Activated CD4-positive, alpha-beta T cell treated with anti-CD3 and anti-CD28 coated beads for 4 hours (primary cell): ENCODE measurements at places on chromosomes 7 and 10.

GRCh38 chr10:93075369-93076221 is 1.9 kb downstream of the CYP26A1 start:
- no peak for DNase-seq

GRCh38 chr7:149007611-149008010 is 20.7 kb downstream of the PDIA4 start:
- no peak for DNase-seq

- no peak for DNase-seq
Measured at GRCh38 chr10:35780970-35781642, 139.0 kb upstream of the FZD8 start.

GRCh38 chr7:133207687-133208086 is 45.2 kb upstream of the EXOC4 start:
- DNase-seq: no peak

DNA sequence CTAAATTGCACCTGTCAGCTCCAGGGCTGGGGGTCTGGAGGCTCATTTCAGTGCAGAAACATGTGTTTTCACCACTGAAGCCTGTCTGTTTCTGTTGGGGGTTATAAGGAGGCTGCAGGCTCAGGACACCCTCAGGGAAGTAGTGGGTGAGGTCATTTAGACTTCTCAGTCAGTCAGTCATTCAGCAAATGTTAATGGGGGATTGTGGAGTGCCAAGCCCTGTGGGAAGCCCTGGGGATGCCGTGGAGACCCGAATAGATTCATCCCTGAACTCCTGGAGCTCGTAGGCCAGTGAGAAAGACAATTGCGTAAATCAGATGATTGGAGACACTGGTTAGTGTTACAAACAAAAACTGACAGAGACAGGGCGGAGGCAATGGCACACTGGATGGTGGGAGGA is 19.2 kb downstream of the LHPP start:
- DNase-seq: no peak

- DNase-seq: no peak
Measured at GRCh38 chr7:135164357-135165061, 6.0 kb downstream of the CYREN start.

DNA sequence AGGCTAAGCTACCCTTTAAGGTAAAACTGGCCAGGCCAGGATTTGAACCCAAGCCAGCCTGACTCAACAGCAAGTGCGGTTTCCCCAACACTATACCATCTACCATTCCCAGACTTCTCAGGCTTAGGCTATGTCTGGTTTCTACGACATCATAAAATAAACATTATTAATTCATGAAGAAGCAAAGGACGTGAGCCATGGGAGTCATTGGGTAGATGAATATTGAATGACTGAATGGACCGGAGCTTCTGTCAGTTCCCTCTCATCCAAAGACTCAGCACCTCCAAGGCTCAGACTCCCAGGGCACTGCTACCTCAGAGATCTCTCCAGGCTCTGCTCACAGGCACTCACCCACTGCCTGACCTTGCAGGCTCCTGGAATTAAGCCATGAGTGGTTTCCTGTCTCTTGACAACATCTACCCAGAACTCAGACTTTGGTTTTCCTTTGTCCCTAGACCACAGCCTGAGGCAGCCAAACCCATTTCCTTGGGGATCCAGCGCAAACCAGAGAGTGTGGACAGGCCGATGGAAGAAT is 64.6 kb upstream of the STEAP1B start:
- DNase-seq: no peak

DNA sequence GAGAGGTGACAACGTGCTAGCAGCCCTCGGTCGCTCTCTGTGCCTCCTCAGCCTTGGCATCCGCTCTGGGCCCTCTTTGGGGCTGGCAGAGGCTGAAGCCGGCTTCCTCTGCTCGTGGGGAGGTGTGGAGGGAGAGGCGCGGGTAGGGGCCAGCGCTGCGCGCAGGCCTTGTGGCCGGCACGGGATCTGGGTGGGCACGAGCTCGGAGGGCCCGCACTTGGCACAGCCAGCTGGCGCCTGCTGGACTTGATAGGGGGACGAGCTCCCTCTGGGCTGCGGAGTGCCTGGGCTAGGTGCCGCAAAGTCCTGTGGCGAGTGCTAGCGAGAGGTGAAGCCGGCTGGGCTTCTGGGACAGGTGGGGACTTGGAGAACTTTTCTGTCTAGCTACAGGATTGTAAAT is 170.7 kb downstream of the EXOC4 start:
- DNase-seq: no peak

GRCh38 chr7:88401009-88401623 is 94.4 kb upstream of the STEAP4 start:
- DNase-seq: no peak

DNA sequence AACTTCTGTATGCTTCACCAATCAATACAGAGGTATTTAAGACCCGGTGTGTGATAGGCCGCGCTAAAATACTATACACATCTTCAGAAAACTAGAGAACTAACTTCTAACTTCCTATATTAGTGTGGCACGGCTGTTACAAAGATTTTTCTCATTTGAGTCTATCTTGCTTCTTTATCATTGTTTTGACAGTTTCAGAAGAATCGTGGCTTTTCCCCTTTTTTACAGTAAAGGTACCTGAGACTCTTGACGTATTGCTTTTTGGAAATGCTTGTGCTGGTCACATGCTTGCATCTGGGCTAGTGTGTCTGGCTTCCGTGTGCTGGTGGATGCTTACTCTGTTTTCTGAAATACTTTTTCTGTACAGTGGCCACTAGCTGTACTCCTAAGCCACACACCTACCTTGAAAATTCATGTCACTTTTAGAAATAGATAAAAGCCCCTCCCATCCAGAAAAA is 12.7 kb downstream of the IKZF1 start:
- DNase-seq: no peak

DNA sequence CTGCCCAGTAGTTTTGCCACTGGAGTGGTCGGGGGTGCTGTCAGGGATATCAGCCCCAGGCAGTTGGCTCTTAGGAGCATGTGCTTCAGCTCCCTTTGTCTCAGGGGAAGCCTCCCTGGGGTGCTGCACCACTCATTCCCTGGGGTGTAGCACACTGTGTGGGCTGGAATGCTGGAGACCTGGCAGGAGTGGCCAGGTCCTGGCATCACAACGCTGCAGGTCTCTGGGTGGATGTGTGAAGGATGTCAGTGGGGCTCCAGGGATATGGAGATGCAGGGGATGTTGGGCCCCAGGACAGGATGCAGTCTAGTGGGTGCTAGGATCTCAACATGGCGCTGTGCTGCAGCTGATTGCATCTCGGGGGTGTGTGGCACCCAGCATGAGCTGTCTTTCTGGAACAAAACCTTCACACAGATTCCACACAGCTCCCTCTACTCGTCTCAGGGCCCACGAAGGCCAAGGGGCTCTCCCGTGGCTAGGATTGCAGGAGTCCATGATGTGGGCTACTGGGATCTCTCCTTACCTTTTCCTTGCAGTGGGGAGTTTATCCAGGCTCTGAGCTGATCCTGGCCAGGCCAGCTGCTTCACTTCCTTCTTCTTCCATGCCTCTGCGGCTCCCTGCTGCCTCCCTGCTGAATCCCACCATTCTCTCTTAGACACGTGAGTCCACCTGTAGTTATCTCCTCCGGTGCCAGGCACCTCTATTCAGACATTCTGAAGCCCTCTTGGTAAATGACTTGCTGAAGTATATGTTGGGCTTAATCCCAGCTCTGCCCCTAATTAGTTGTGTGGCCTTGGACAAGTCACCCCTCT is 295.1 kb downstream of the RPS24 start:
- no peak for DNase-seq

- no peak for DNase-seq
Measured at GRCh38 chr7:1101563-1102431, 13.9 kb downstream of the GPER1 start.

DNA sequence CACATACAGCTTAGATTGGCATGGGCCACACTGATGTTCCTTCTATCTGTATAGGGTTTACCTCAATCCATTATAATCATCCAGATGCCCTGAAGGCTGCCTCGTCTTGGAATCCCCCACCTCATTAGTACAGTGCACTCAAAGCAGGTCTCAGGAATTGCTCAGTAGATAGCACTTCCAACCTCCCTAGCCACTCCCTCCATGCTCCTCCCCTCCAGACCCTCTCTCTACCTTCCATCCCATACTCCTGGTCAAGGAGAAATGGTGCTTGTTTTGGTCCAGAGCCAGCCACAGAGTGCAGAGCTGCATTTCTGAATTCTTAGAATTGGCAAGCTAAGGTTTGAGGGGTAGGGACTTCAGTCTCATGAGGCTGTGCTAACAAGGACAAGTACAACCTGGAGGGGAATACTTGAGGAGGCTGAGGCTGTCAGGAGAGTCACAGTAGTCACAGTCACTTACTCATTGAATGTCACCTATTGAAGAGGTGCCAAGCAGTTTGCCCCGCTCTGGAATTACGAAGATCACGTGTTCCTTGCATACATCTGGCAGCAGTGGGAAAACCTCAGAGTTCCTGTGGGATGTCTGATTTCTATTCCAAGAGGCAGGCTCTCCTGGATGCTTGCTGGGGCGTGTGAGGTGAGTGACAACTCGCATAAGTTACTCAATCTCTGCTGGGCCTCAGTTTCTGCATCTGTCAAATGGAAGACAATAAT is 60.7 kb upstream of the ZNF746 start:
- DNase-seq: no peak

GRCh38 chr10:10092581-10092980 is 925.1 kb upstream of the CELF2 start:
- no peak for DNase-seq

GRCh38 chr7:55533050-55533728 is 39.1 kb downstream of the VOPP1 start:
- DNase-seq: peak; percentile 58

DNA sequence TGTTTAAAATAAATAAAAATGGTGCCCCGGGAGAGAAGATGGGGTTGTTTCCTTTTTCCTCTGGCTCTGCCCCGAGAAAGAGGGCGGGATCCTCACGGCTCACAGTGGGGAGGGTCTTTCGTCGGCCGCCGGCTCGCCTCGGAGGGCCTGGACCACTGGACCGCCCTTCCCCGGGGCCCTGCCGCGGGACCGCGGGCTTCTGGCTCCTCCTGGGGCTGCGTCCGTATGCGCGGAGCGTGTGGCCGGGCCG is 3.5 kb upstream of the IGF2BP3 start:
- DNase-seq: no peak

GRCh38 chr10:6701289-6701688 is 121.2 kb upstream of the PRKCQ start:
- no peak for DNase-seq

GRCh38 chr7:40836218-40836617 is 701.4 kb downstream of the SUGCT start:
- no peak for DNase-seq

GRCh38 chr7:64541438-64542359 is 21.2 kb downstream of the ZNF680 start:
- DNase-seq: no peak

DNA sequence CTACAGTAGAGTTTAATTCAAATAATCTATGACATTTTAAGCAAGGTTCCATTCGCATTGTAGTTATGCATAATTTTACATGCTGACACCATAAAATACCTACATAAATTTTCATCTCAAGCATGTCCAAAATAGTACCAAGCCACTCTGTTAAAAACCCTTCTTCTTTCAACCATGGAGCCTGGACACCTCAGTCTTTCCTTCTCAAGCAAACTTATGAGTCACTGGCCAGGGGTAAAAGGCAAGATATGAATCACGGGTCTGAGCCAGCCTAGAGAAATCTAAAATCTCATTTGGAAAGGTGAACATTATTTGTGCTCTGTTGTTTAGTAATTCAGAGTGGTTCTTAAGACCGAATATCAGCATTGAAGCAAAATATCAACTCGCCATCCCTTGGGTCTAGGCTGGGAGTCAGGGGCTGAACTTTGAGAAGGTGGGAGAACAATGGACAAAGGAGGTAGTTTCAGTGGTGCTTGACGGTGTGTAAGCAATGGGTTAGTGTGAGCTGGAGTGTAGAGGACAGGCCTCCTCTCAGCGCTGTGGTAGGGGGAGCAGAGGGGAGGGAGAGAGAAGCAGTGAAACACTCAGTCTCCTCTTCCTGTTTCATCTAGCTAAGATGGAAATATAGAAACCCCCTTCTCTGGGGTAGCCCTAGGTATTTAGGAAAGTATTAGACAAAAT is 19.1 kb upstream of the GPAM start:
- no peak for DNase-seq

- no peak for DNase-seq
Measured at GRCh38 chr7:133364959-133365690, 112.2 kb downstream of the EXOC4 start.

GRCh38 chr10:33388382-33388781 is 53.9 kb upstream of the NRP1 start:
- no peak for DNase-seq

- no peak for DNase-seq
Measured at GRCh38 chr7:49812534-49812933, 39.1 kb downstream of the VWC2 start.

DNA sequence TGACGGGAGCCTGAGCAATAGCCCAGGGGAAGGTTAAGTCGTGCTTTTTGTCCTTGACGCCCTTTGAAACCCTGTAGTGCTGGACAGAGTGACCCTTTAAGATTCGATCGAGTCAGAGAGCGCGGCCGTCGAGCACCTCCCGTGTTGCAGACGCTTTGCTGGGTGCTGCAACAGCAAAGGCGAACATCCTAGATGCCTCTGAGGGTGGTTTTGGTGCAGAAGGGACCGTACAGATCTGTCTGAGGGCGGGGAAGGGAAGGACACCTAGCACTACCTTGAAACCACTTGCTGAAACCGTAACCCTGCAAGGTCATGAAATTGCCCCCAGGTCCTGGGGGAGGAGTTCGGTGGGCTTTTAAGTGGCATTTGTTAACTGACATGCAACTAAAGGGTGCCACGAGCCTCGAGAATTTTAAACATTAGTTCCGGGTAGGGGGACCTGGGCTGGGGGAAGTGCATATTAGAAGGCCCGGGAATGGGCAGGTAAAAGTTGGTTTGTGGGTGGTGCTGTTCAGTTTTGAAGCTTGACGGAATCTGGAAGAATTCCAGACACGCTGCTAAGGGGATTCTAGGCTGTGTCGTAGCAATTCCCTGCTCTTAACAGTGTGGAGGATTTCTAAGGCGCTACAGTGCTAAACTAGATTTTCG is 786 bp downstream of the ATP5F1C start:
- DNase-seq: no peak

DNA sequence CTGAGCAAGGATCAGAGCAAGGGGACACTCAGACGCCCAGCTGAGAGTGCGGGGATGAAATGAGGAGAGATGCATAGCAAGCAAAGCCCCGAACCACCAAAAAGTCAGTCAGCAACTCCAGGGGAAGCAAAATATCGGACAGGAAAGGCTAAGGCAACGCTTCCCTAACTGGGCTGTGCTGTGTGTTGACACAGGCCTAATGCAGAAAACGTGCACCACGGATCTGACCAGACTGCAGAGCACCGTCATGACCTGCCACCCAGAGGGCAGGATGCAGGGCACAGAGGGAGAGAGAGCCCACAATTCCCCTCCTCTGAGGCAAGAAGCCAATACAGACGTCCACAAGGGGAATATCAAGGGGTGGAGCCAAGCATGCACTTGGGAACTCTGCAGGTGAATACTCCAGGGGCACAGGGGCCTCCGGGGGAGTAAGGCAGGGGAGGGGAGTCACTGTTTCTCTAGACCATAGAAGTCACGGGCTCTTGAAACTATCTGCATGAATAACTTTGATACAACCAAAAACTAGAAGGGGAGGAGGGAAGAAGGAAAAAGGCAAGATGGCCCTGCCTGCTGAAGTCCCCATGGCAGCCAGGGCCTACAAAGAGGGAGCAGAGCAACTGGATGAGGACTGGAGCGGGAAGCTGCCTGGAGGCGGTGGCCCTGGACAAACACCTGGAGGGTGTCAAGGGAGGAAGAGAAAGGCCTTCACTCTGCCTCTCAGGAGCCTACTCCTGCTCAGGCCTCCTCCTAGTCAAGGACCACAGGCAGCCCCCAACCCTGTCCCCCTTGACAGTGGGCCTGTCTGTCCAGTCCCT is 26.2 kb downstream of the GRID1 start:
- no peak for DNase-seq

- no peak for DNase-seq
Measured at GRCh38 chr10:113362645-113363091, 190.2 kb upstream of the HABP2 start.

- DNase-seq: no peak
Measured at GRCh38 chr10:78628976-78629375, 439.8 kb upstream of the ZMIZ1 start.
